ENCODE measurements at places on chromosomes 6 and 20. TPM values are rescaled to one million over a fixed set of nuclear protein-coding genes. Genes with fewer than 3 reads are reported as not detected.
A peak's percentile ranks its signal among the peaks of the same experiment; 100 is the strongest.

The PTCHD4 gene
- not detected for total RNA-seq

GRCh38 chr20:47506850-47507249 lies 5.2 kb downstream of the NCOA3 start:
- no peak for DNase-seq

GRCh38 chr6:34341481-34341971 lies 50.9 kb downstream of the NUDT3 start:
- no peak for DNase-seq

- peak; percentile 62 for DNase-seq
Observed at GRCh38 chr6:33592595-33593413, 12.7 kb upstream of the BAK1 start.

- DNase-seq = peak; percentile 61
Observed at GRCh38 chr6:157873735-157874344, 50.8 kb downstream of the SNX9 start.

GRCh38 chr20:52540509-52540908 lies 348.9 kb upstream of the ZFP64 start:
- DNase-seq = no peak

DNA sequence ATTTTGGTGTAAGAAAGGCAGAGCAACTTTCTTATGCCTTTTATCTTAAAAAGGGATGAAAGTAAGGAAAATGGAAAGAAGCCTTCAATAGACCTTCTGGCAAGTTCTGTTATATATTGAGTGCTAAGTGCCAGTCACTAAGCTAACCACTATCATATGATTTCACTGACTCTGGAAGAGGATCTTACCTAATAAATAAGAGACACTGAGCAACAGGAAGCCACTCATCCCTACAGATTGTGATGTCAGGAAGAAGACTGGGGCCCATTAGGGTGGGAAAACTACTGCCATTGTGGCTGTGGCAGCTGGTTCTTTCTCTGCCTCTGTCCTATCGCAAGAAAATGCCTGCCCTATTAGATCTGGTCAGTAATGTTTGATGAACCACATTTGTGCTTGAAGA lies 89.6 kb downstream of the AIG1 start:
- no peak for DNase-seq

GRCh38 chr6:160991406-160992060 lies at the start of gene MAP3K4:
TSS of gene MAP3K4 (plus strand) at chr6:160991769. CDS start at chr6:160991932, 163 bp downstream.
- peak; percentile 71 for DNase-seq

GRCh38 chr6:153725456-153725855 lies 313.6 kb upstream of the OPRM1 start:
- DNase-seq = no peak

GRCh38 chr6:137657351-137657911 lies 163.2 kb upstream of the OLIG3 start:
- DNase-seq = no peak

Measured in CD8-positive, alpha-beta memory T cell (primary cell).